Activated CD4-positive, CD25-positive, alpha-beta regulatory T cell treated with anti-CD3 and anti-CD28 coated beads, Interleukin-2, amount 50 U/mL, for 72 hours (primary cell): ENCODE measurements at places on chromosomes 1 and 21.

DNA sequence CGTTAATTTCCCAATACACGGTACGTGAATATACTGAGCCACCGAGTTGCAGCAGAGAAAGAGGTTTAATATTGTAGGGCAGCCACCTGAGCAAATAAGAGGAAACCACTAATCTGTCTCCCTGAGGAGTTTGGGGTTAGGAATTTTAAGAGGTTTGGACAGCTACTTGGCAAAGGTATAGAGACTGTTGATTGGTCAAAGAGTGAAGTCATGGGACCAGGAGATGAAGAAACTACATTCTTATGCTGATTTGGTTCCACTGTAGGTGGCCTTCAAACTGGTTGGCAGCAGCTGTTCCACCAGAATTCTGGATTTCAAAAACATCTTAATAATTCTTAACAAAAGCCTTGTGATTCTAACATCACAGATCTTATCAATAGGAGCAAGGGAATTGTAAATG lies 485.4 kb upstream of the PRMT6 start:
- DNase-seq: no peak

DNA sequence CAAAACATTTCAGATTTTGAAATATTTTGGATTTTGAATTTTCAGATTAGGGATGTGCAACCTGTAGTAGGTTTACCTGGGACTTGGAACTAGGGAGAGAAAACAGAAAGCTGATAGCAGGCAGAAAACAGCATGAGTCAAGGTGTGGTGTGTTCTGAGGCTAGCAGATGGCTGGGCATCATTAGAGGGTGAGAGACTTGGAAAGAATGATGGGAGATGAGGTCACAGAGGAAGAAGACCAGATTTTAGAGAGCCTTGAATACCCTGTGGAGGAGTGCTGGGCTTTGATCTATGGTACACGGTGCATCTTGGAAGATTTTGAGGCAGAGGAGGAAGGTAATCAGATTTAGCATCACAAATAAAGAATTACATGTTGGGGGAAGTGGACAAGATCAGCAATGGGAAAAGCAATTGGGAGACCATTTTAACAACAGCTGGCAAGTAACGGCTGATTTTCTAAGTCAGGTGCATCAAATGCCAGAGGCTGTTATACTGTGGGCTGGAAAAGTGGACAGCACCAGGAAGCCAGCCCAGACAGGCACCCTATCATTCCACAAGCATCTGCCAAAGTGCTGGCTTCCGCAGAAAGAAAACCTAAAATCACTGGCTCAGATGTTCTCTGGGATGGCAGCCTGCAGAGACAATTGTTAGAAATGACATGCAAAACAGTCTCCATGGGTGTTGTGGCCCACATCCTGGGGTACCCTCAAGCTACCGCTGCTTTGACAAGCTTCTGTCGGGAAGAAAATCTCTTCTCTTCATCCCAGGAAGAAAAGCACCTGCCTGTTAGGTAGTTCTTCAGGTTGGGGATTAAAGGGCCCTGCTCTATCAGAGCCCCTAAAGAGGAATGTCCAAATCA lies 30.9 kb upstream of the CAMK1G start:
- no peak for DNase-seq

DNA sequence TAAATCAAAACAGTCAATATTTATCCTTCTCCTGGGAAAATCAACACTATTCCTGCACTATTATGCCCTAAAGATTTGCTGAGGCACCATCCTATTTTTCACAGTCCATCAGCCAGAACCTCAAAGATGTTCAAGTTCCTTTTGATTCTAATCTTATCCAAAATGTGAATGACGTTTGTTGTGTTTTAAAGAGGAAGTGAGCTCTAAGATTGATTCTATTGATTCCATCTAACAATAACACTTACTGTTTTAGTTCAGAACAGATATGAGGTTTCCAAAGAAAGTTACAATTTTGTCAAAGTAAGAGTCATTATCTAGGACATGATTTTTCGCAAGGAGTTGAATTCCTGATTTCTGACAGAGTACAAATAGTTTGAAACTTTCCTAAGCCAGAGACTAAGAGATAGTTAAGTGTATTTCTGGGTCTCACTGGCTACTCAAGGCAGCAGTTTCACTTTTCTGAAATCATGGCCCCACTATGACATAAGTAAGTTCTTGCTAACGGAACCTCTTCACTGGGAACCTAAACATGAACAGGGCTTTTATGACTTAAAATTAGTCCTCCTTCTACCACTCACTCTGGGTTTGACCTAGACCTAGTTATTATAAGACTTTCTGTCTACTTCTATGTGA lies 84.7 kb downstream of the LHX9 start:
- no peak for DNase-seq

DNA sequence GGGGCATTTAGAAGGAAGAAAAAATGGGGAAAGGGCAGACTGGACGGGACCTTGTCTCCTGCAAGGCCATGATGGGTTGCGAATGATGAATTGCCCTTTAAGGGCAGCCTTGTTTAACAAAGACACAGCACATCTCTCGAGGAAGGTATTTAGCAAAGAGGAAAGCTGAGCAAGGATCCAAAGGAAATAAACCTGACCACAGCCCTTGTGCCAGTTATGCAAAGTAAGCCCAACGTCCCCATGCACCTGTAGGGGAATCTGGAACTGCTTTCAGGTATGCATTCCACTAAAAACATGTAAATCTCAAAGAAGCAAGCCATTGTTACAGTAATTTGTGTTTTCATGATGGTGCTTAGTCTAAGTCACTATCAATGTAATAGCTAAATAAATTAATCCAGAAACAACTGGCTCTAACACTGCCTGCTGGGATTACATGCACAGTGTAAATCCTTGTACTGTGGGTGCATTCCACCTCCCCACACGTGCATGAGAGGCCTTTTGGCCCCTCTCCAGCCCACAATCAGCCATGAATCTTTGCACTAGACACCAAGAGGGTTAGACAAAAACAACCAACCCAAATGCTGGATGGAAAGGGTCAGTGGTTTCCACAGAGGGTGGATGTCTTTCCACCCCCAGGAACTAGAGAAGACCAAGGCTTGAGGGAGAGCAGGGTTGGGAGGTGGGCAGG lies 228.8 kb upstream of the KAZN start:
- DNase-seq: no peak

DNA sequence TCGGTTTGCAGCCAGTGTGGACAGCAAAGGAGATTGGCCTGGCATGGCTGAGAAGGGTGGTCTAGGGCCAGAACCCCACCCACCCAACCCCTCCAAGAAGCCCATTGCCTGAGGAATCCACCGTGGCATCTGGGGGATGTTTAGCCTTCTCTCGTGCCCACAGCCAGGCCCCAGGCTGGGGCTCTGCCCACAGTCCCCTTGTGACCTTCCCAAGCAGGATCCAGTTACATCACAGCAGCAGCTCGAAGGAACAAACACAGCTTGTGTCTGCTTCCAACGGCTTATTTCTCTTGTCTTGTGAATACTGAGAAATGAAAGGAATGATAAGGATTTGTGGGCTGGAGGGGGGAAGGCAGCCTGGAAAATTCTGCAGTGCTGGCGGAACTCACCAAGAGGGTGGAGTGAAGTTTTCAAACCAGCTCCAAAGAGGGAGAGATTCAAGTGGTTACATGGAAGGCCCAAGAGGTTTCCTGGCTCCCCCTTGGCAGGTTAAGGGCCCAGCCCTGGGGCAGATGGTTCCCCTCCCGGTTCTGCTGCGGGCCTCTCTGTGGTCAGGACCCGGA lies 61.6 kb downstream of the DHRS3 start:
- DNase-seq: no peak

DNA sequence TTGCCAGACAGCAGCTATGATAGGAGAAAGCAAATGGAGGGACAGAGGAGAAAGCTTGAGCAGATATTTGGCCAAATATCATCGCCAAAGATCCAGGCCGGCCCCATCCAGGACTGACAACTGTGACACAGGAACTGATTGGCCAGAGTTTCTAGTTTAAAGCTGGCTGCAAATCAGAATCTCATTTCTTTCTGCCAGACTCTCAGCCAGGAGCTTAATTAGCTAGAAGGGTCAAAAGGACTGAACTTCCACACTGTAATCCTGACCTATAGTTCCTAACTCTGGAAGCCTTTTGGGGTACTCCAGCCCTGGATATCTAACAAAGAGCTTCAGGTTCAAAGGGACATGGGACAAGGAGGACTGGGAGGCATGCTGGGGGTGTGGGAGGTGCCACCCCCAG lies 106.7 kb upstream of the GNG12 start:
- DNase-seq: no peak

GRCh38 chr21:45747233-45747766 lies 103.8 kb downstream of the PCBP3 start:
- no peak for DNase-seq

DNA sequence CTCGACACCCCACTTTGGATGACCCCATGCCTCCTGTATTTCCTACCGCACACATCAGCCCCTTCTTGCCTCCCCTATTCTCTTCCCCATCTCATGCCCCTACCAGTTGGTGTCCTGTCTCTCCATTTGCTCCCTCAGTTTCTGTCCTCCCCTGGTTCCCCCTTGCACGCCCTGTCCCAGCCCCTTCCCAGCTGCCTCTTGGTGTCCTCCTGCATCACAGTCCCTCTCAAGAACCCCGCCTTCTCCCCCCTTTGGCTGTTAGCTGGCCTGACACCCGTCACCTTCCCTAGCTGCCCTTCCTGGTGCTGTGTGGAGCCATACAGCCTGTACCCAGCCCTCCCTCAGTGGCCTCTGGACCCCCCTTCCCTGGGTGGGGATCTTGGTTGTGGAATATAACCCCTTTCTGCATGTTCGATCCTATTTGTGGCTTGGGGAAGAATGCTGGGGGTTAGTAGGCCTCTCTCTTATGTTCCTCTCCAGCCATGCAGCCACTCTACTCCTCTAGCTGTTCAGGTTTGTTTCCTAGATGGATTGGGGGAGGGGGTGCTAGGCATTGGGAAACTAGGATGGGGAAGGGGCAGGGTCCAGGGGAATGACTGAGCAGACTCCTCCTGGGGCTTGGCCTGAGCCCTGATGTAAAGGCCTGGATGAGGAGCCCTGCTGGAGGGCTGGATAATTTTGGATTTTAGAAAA lies 41.4 kb upstream of the NFASC start:
- DNase-seq: no peak

DNA sequence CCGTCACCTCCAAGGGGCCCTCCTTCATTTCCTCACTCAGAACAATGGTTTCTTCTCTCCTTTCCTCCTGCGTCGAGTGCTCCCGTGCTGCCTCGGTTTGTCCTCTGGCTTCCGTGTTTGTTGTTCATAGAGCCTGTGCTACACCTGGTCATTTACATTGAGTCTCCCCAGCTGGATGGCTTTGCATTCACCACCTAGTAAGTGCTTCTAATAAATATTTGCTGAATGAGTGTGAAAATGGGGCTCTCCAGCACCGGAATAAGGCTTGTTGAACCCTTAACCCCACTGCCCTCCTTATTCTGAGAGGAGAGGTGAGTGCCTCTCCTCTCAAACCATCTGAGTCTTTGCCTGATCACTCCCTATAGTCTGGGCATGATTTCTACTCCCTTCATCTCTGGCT lies 104.9 kb downstream of the CNIH3 start:
- DNase-seq: no peak

DNA sequence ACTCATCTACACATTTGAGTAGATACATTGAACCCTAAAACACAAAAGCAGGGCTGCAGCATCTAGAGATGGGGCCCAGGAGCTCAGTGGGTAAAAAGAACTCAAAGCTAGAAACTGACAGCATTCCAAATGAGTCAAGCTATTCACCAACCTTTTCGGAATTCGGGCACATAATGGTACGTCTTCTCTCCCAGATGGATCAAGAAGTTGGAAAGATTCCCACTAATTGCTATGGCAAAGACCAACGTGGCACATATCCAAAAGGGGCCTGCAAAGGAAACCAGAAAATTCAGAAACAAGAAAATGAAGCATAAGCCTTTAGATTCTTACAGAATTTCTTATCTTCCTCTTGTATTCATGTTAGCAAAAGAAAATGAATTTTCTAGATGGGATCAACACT lies 18.4 kb downstream of the YIPF1 start:
- no peak for DNase-seq

- DNase-seq: no peak
Observed at GRCh38 chr1:160724465-160725242, 13.0 kb upstream of the CD48 start.

GRCh38 chr21:42397746-42398394 lies 2.0 kb upstream of the TMPRSS3 start:
- no peak for DNase-seq

- DNase-seq: no peak
Observed at GRCh38 chr1:30422251-30422650, 301.1 kb downstream of the MATN1 start.

- no peak for DNase-seq
Observed at GRCh38 chr1:34268311-34268954, 91.7 kb downstream of the C1orf94 start.

- no peak for DNase-seq
Observed at GRCh38 chr1:241603731-241604245, 36.4 kb downstream of the CHML start.

DNA sequence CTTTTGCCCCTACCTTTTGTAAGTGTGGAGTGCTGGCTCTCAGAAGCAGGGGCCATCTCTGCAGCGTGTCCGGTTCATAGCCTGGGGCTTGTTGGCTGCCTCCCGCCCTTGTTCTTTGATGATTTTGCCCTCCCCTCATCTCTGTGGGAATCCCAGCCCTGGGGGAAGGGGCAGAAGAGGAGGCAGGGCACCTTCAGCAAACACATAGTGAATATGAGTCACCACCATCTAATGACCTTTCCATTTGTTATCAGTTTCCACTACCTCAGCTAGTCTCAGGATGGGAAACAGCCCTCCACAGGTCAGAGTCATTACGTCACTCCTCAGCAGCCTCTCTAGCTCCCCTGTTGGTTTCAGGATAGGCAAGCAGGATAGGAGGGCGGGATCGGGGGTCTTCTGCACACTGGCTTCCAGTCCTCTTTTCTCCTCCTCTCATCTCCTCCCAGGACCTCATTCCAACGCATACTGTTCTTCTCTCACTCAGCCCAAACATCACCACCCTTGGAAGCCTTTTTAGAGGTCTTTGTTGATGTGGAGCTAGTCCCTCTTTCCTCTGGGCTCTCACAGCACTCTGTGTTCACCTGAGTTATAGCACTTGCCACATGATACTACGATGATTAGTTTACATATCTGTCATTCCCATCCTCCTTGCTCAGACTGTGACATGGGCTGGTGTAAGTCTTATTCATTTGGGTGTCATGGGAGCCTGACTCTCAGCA lies 15.8 kb downstream of the GADD45A start:
- DNase-seq: no peak

GRCh38 chr21:15159382-15160020 lies 94.7 kb upstream of the NRIP1 start:
- no peak for DNase-seq

- DNase-seq: no peak
Observed at GRCh38 chr1:180925471-180926051, 12.9 kb downstream of the KIAA1614 start.

DNA sequence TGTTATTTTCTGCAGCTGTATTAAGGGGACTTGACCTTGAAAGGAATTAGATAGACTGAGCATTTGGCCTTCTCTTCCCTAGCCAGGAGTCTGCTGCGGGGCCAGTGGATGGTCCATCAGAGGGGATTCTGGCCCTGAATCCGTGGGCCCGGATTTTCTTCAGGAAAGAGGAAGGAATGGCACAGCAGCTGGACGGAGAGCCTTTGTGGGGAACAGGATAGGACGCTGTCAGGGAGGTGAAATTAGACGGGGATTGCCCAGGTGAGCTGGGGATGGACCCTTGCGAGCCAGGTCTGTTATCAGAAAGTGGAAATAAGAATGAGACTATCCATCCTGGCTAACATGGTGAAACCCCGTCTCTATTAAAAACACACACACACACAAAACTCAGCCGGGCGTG lies 1.7 kb upstream of the C2CD2 start:
- DNase-seq: no peak

GRCh38 chr21:16837721-16838120 lies 675.1 kb upstream of the CXADR start:
- no peak for DNase-seq
